NCI-H460 (cell line): ENCODE measurements at places on chromosomes 2 and 18.
A peak's percentile ranks its signal among the peaks of the same experiment; 100 is the strongest.

- no peak for DNase-seq
Observed at GRCh38 chr2:179461420-179461819, 196.8 kb upstream of the SESTD1 start.

DNA sequence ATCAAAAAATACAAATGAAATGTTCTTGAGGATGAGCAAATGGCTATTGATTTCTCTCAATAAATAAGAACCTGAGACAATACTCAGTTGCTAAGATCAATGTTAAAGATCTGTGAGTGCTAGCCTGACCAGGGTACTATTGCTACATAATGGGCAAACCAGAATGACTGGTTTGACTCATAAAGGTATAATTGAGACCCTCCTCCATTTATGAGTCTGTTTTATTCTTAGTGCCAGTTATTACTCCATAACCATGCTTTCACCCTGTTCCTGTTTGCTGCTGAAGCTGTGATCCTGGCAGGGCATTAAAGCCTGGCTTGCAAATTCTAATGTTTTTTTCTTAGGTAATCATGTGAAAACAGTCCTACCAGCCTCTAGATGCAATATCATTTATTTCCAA lies 56.6 kb upstream of the PPM1B start:
- no peak for DNase-seq

DNA sequence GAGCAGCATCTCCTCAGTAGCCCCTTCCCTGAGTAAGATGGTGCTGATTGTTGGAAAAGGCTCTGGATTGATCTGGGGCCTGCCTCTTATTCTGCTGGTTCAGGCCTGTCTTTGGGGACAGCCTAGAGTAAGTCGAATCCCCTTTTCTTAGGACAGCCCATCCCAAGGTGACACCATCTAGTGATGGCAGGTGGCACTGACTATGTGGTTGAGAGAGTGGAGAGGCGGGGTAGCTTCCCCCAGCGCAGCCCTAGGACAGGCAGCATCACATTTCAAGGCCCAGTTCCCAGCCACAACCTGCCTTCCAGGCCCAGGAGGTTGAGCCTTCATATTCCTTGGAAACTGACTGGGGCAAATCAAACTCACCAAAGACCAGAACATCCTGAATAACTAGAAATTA lies 69.1 kb upstream of the B3GNT7 start:
- DNase-seq, result no peak

GRCh38 chr2:118231759-118232158 lies 143.5 kb downstream of the INSIG2 start:
- DNase-seq, result no peak

GRCh38 chr18:55013685-55014084 lies 54.4 kb upstream of the CCDC68 start:
- no peak for DNase-seq

- peak; percentile 33 for DNase-seq
Observed at GRCh38 chr2:9984217-9984739, 32.8 kb downstream of the GRHL1 start.

DNA sequence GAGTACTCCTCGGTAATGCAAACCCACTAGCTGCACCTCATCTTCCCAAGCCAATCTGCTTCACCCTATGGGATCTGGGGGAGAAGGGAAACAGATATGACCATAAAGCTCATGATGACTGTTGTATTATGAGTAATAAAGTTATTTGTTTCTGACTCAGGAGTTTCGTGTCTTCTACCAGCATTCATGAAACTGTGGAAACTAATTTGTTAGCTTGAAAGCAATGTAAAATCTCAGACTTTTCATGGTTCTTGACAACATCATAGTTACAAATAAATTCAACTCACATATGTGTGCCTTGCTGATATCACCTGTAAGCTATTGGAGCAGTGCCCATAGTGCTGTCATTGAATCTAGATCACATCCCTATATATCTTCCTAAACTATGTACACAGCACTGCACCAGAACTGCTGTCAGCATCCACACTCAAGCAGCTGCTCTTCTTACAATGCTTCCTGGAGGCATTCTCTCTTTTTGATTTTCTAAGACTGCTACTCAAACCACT lies 135.6 kb upstream of the KYNU start:
- DNase-seq, result no peak

DNA sequence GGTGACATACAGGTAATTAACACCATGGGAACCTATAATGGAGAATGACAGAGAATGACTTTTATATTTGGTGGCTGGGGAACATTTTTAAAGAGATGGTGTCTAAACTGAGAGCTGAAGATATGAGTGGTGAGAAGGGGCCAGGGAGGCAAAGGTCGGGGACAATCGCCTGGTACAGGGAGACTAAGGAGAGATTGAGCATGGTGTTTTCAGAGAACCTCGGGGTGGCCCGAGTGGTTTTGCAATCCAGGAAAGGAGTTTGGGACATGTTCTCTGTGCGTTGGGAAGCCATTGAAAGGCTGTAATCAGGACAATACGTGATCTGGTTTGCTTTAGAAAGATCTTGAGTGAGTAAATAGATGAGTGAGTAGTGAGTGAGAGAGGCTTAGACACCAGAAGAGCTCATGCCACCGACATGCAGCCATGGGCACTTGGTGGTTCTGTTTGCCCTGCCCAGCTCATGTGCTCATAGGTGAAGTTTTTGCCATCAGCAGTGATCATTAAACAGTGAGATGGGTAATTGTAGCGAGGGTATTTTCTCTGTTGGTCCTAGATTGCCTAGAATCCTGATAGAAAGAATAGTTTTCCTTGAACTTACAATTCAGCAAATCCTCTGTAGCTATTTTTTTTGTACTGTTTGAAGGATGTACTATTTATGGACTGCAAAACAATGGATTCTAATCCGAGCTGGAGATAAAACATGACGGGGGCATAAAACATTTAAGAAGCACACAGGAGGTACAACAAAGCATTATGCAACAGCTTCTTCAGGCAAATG lies 114.7 kb downstream of the SH3RF3 start:
- DNase-seq, result no peak

DNA sequence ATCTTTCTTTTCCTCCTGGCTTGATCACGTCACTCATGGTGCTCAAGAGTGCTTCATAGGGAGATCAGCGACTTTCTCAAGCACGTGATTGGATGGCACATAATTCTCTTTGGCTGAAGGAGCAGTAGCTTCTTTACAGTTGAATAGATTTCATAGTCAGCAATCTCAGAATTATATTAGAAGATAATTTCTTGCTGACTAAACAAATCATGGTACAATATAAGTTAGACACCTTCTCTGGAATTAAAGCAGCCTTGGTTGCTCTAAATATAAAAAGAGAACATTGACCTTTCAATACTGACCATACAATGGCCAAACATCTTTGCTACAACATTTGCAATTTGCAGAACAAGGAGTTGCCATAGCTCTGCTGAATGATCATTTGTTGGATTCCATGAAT lies 238.5 kb upstream of the CHST9 start:
- no peak for DNase-seq

- DNase-seq, result no peak
Observed at GRCh38 chr2:224025874-224026273, 13.2 kb downstream of the SERPINE2 start.

DNA sequence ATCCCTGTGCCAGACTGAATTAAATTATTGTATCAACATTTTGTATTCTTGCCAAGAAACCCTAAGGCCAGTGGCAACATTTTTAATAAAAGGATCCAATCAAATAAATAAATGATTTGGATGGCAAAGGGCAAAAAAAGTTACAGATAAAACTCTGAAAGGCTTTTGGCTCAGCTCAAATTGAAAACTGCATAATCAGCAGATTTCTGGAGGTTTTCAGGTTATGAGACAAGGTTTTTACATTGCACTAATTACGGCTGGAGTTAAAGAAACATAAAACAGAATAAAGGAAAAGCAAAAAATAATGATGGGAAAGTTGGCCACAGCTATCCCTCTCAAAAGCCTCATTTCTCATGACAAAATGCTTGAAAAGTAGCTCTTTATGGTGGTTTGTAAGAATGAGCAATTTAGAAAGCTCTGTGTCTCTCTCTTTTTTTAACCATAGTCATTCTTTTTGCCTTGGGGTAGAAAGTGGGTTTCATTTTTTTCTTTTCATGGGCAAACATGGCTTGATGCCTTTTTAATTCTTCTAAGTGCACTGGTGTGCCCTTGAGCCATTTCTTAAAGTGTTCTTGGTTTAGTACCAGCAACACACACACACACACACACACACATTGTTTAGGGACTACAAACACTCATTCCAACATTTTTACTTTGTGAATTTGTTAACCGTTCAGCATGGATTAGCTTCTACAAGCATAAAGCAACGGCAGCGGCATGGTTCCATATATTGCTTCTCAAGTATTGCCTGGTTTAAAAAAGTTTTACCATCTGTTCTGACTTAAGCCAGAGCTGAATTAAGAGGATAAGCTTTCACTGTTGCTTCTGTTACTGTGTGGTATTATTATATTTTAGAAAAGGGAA lies 747.1 kb upstream of the FSHR start:
- no peak for DNase-seq

DNA sequence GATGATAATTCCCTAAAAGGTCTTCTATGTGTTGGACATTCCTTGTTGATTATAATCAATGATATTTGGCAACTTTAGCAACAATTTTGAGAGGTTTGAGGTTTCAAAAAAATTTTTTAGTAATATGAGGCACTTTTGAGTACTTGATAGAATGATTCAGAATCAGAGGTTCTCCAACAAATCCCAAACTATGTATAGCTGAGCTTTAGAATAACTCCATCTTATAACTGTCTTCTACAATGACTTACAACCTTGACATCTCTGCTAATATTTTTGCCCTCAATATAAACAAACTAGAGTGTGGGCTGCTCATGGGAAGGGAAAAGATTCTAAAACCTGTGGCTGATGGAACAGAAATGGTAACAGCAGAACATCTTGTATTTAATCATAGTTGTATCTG lies 21.5 kb upstream of the SERPINB7 start:
- no peak for DNase-seq

- no peak for DNase-seq
Observed at GRCh38 chr2:37173741-37174140, 14.7 kb downstream of the SULT6B1 start.

- no peak for DNase-seq
Observed at GRCh38 chr2:30206461-30207430, 24.6 kb upstream of the LBH start.

GRCh38 chr2:40130251-40130994 lies 321.5 kb downstream of the SLC8A1 start:
- DNase-seq, result no peak

GRCh38 chr2:133720429-133720828 lies 152.2 kb upstream of the NCKAP5 start:
- DNase-seq, result no peak

DNA sequence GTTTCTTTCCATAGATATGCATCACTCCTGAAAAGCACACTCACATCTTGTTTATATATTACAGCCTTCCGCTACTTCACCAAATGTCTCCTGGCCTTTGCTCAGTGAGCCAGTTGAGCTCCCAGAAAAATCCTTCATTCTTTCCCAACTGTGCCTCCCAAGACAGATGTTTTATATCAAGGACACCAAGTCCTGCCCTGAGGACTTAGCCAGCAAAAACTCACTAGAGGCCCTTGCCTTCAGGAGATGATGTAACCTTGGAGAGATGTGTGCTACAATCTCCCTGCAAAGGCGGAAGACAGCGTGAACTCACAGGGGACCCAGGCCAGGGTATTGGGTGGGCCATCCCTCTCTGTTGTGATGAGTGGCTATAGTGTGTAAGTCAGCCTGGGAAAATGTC lies 86.1 kb upstream of the CTAGE1 start:
- DNase-seq, result no peak

- DNase-seq, result no peak
Observed at GRCh38 chr2:101931402-101931801, 60.4 kb upstream of the IL1R2 start.

DNA sequence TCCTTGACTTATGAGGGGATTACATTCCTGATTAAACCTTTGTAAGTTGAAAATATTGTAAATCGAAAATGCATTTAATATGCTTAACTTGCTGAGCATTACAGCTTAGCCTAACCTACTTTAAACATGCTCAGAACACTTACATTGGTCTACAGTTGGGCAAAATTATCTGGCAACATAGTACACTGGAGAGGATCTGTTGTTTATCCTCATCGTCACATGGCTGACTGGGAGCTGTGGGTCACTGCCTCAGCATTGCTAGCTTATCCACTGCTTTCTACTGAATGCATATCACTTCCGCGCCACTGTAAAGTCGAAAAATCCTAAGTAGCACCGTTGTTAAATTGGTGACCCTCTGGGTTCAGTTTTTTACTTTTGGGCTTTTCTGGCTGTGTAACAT lies 13.7 kb downstream of the PMS1 start:
- no peak for DNase-seq

- DNase-seq, result no peak
Observed at GRCh38 chr2:236632295-236633218, 62.9 kb downstream of the ACKR3 start.

- no peak for DNase-seq
Observed at GRCh38 chr2:157620956-157621355, 7.7 kb downstream of the ACVR1C start.

GRCh38 chr2:10918661-10919409 lies 7.1 kb downstream of the KCNF1 start:
- no peak for DNase-seq

DNA sequence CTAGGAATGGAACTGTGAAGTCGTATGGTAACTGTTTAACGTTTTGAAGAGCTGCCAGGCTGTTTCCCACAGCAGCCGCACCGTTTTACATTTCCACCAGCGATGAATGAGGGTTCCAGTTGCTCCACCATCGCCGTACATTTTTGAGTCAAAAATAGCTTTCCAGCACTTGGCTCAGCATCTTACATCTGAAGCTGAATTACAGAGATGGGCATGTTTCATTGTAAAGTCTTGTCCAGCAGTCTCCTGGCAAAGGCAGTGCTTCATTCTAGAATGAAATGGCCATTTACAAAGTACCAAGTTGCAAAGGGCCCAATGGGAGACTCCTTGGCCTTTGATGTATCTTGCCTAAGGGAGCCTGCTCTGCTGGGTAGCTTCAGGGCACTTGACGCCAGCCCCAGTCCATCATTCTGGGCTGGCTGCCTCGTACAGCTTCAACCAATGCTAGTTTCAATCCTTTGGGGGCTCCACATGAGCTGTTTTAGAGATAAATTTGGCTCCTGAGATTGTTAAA lies 45.1 kb downstream of the ATIC start:
- no peak for DNase-seq

GRCh38 chr2:191264647-191265081 lies 19.5 kb downstream of the MYO1B start:
- no peak for DNase-seq

GRCh38 chr18:79195716-79196683 lies 126.8 kb downstream of the ATP9B start:
- no peak for DNase-seq

- no peak for DNase-seq
Observed at GRCh38 chr2:30960213-30960612, 153.0 kb upstream of the CAPN13 start.

- DNase-seq, result no peak
Observed at GRCh38 chr18:31469629-31470028, 22.1 kb downstream of the DSG3 start.

GRCh38 chr2:15316370-15316814 lies 244.7 kb downstream of the NBAS start:
- no peak for DNase-seq

DNA sequence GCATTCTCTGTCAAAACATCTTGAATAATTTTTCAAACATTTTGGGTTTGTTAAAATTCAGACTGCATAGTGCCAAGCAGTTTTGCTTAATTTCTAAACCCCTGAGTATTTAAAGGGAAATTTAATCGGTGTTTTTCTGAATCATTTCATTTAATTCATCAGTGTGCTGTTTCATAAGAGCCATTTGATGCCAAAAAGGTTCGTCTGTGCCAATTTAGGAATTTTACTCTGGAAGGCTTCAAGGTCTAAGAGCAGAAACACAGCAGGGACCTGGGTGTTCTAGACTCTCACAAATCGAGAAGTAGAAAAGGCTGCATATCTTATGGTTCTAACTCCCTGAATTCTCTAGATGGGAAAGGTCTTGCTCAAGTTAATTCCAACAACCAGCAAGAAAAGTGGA lies 311.9 kb upstream of the NT5C1B start:
- no peak for DNase-seq

- no peak for DNase-seq
Observed at GRCh38 chr2:173394091-173394974, 39.7 kb downstream of the CDCA7 start.
